ENCODE measurements at places on chromosomes 2 and 18.

- no peak for DNase-seq
Observed at GRCh38 chr2:8571792-8572499, 109.9 kb upstream of the ID2 start.

DNA sequence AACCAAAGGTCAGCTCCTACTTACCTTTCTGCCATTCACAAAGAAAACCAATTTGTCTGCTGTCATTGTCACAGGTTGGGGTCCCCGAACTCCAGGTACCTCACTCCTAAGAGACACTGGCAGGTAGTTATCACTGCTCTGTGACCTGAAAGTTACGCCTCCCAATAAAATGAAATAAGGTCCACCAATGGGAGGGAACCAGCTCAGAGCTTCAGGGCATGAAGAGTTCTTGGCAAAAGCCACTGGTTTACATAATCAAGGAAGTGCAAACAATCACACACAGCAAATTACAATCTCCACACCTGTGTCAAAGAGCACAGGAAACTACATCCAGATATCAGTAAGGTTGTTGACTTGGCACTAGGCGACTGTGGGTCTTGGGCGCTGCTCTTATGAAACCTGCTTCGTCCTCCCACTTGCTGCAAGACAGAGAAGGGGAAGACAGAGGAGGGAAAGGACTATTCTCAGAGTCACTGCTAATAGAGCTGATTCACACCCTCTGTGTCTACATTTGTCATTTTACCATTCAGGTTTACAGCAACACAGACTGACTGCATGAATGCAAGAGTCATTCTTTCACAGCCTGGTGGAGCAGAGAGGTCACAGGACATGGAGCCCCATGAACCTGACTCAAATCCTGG is at the start of gene XDH:
Gene XDH, minus strand, starts transcription at position 142 of the 641 bp plus-strand sequence. Its CDS starts 76 bp downstream, at position 66.
- no peak for DNase-seq

DNA sequence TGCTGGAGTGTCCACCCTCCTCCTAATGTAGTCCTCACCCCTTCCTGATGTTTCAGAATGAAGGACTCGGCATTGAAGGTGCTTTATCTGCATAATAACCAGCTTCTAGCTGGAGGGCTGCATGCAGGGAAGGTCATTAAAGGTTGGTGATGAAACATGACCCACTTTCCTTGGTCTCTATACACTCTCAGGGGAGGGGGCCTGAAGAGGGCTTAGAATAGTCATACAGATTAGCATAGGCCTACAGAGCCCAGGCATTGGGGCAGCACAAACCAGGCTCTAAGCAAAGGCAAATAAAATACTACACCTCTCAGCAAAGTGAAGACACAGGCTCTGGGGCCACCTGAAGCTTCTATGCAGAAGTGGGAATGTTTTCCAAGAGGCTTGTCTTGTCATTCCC is 1.8 kb downstream of the IL36RN start:
- no peak for DNase-seq

DNA sequence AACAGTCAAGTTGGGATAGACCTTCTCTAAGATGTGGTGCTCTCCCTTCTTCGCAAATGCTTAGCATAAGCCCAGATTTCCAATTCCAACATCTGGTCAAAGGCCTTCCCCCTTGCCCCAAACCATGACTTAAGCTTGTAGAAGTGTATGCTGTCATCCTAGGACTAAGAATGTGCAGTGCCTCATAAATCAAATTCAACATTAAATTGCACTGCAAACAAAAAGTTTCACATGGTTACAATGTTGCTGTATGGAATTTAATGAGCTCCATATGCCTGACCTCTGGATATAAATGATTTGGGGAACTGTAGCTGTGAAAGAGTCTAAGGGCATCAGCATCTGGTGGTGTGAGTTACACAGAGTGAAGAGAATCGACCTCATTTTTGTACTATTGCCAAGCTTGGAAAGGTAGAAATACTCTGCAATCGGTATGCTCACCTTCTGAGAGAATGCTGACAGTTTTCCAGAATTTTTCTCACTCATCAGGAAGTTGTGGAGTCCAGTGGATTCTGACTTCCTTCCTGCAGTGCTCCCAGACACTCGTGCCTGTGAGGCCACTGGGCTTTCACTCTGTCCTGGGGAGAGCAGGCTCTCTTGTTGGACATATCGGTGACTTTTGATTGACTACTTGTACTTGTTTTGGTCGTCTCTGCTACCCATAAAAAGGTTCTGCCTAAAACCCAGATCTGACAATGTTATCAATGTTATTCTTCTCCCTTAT is 40.6 kb downstream of the FASTKD2 start:
- DNase-seq: no peak

- DNase-seq: no peak
Observed at GRCh38 chr2:241560883-241561474, 2.4 kb downstream of the BOK start.

DNA sequence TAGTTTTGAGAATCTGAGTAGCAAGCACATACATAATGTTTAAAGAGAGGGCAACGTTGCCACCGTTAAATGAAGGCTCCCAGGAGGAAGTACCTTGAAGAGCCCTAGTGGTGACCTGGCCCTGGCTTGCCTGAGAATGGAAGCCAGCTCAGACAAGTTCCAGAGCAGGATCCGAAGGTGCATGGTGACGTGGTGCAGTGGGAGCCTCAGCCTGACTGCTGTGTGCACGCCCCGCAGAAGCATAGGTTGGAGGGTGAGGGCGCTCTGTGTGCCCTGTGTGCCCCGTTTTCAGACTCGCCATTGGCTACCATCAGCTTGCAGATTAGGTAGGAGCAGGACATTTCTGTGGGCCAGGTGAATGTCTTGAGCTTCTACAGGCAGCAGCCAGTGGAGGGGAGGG is 68.2 kb downstream of the ZNF407 start:
- DNase-seq: no peak

GRCh38 chr2:47905386-47906156 is 727 bp downstream of the FBXO11 start:
- peak; percentile 52 for DNase-seq

GRCh38 chr2:141557329-141558095 is 573.3 kb downstream of the LRP1B start:
- DNase-seq: no peak

DNA sequence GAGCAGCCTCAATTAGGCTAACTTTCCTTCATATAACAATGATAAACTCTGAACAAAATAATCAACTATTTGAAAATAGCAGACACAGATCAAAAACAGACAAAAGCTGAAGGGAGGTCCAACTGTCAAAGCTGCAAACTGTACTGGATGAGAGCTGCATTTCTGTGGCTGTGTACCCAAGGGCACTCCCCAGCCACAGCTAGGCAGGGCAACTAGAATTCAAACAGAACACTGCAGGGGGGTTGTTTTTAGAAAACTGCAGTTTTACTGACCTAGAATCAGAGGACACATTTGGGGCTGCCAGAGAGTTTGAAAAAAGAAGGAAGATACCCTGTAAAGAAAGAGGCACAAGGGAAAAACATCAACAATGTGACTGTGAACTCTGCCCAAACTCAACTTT is 56.8 kb downstream of the SMAD2 start:
- DNase-seq: no peak

DNA sequence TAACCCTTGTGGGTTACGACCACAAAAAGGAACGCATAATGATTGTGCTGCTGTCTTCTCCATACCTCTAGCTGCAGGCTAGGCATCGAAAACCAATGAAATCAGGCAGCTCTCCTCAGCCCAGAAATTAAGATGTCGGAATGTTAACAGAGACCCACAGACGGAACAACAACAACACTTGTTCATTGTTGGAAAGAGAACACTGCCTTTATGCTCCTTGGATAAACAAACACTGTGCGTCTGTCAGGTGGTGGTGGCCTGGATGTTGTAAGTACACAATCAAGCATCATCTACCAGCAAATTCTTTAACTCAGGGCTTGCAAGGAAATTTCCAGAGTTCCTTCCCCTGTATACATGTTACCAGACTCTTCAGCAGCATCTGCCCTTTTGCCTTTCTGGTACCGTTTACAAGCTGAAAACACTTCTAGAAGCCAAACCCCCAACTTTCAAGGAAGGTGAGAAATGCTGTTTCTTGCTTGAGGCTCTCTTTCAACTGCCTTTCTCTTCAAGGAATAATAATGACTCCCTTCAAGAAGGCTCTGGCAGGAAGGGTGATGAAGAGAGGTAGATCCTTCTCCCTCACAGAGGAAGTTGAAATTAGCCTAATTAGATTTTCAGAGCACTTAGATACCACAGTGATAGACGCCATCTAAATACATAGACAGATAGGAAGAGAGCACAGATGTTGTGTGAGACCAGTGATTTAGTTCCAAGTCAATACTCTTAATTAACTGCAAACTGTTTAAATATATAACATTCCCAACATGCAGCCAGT is 332.7 kb downstream of the ZNF521 start:
- DNase-seq: no peak

- DNase-seq: no peak
Observed at GRCh38 chr2:177622521-177622920, 229.9 kb downstream of the AGPS start.

DNA sequence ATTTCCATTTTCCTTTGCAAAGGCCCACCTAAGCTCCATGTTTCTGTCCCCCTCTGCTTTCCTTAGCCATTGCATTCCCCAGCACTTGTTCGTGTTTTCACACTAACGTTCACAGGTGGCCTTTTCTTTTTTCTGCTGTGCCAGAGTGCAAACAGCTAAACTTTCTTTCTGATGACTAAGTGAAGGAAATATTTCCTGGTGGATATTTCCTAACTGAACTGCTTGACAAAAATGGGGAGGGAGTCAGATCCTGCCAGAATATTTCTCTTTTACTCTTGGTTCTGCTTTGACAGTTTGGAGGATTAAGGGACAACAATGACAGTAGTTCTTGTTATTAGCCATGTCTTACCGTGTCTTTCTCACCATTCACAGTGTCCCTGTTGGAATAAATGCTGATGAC is 344.0 kb downstream of the ARHGAP15 start:
- DNase-seq: no peak

DNA sequence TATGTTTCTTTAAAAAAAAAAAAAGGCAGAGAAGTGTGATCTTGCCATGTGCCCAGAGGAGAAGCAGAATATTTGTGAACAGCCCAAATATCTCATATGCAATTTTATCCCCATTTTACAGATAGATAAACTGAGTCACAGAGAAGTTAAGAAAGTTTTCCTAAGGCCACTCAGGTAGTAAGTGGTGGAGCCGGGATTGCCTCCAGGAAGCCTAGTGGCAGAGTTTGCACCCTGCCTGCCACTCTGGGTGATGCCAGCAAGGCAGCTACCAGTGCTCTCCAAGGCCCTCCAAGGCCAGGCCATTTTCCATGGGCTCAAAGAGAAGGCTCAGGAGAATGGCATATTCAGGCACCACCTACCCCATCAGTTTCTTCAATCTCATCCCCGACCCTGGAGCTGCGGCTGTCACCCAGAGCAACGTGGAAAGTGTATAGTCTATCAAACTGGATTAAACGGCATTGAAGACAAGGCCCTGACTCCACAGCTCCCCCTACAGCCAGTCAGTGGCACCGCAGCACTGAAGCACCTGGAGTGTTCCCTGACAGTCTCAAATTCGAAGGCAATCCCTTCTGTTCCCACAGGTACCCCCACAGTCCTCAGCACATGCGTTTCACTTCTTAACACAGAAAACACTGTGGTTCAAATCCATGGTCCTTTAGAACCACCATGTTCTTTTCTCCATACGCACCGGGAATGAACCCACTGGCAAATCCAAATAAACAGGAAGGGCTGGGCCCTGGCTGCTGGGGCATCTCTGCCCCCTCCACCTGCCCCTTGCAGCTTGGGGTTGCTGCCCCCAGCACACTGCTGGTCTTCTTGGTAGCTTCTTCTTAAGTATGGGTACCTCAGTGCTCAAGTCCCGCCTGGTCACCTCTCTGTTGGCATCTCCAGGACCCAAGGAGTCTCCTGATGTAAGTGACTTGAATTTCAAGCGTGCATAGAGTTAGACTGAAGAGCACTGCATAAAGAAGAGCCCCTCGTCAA is 175.3 kb downstream of the INHBB start:
- DNase-seq: no peak

DNA sequence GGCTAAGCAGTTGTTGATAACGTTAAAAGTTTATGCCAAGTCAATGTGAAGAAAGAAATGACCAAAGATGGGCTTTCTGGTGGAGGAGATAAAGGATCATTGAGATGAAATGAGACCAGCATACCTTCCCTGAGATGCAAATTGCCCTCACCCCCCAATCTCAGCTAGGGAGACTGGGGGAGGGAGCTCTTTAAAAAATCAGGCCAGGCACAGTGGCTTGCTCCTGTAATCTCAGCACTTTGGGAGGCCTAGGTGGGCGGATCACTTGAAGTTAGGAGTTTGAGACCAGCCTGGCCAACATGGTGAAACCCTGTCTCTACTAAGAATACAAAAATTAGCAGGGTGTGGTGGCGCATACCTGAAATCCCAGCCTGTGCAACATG is 30.9 kb upstream of the KCMF1 start:
- no peak for DNase-seq

DNA sequence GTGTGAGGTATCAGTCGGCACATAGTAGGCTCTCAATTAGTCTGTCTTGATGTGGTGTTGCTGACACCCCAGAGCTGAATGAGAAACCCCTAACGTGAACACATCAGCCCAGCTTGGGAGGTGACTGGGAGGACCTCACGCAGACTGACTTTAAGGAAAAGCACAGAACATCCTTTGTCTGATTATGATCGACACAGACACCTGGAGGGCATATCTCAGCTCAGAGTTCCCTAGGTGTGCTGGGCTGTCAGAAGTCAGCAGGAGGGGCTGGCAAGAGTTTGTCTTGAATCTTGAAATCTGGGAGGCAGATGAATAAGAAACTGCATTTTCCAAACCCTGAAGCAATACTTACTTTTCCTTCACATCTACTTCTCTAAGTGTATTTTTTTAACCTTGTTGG is 16.8 kb upstream of the MYCN start:
- no peak for DNase-seq

DNA sequence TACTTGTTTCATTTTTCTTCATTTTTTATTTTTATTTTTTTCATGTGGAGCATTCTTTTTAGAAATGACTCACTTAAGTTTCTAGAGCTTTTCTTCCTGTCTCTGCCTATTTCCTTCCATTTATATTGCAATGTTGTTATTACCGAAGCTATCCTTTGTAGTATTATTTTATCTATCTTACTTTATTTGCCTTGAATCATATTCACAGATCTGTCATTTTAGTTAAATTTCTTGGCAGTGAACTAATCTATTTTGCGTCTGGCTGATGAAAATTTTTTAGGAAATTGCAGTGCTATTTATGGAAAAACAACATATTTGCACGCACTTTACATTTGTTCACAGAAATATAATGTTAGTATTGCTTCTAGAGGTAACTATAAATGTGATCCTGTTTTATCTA is 956.9 kb upstream of the SLC39A10 start:
- DNase-seq: no peak

GRCh38 chr2:33782395-33783230 is 183.5 kb upstream of the FAM98A start:
- DNase-seq: no peak

GRCh38 chr2:159046966-159047365 is 78.5 kb downstream of the TANC1 start:
- DNase-seq: no peak

DNA sequence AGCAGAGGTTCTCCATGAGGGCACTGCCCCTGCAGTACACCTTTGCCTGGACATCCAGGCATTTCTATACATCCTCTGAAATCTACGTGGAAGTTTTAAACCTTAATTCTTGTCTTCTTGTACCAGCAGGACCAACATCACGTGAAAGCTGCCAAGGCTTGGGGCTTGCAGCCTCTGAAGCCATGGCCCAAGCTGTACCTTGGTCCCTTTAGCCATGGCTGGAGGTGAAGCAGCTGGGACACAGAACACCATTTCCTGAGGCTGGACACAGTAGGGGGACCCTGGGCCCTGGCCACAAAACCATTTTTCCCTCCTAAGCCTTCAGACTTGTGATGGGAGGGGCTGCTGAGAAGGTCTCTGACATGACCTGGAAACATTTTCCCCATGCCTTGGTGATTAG is 32.8 kb upstream of the CCDC141 start:
- DNase-seq: no peak
